ENCODE measurements at places on chromosomes 12 and 14. TPM values are rescaled to one million over a fixed set of nuclear protein-coding genes. Genes with fewer than 3 reads are reported as not detected.

GRCh38 chr12:85823436-85824180 is 12.6 kb downstream of the RASSF9 start:
- no peak for DNase-seq
- H3K4me1 ChIP-seq, result no peaks in the 10 kb centered on the region
- H3K27ac ChIP-seq, result no peak overlapping the region
- H3K36me3 ChIP-seq, result no peaks in the 10 kb centered on the region

- H3K27ac ChIP-seq, result no peak overlapping the region
- H3K4me3 ChIP-seq, result no peak overlapping the region
- DNase-seq, result no peak
Observed at GRCh38 chr14:50501642-50502041, 30.7 kb downstream of the MAP4K5 start.

DNA sequence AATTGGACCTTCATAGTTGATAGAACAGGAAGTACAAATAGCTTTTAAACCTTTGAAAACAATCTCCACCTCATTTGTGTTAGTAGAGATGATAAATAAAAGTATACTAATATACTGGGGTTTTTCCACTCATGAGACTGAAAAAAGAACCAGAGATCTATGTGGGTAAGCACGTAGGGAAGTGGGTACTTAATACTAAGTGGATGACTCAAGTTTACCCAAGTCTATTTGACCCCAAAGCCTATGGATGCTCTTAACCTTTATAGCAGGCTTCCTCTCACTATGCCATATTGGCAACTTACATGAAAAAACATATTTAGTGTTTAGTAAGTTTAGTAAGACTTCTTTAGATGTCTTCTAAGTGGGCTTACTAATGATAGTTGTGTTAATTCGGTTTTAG is 49.2 kb upstream of the CHPT1 start:
- H3K4me3 ChIP-seq, result no peak overlapping the region
- DNase-seq, result no peak
- H3K36me3 ChIP-seq, result no peaks in the 10 kb centered on the region
- no peaks in the 10 kb centered on the region for H3K27me3 ChIP-seq
- H3K27ac ChIP-seq, result no peak overlapping the region

The SYT10 gene
- total RNA-seq, result not detected

The EMP1 gene
- total RNA-seq, result 459 TPM

Data from thyroid gland (tissue), 4 donors.